ENCODE measurements at places on chromosomes 5 and 9.

- no peak for DNase-seq
These were observed 1137.4 kb upstream of the CDH18 start for GRCh38 chr5:21125238-21125983.

DNA sequence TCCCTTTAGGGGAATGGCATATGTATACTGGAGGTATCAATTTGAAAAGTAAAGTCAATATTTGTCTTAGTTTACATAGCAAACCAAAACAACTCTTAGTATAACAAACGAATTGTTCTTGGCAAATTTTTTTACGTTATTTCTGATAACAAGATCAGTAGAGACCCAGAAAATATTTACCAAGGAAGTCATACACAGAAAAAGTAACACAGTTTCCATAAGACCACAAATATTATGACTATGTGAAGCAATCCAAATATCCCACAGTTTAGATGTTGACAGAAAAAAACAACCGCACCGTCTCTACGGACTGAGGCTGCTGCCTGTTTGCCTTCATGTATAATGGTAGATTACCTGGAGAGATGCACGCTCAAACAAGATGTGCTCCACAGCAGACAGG lies 46.5 kb upstream of the DAPK1 start:
- DNase-seq, result no peak

DNA sequence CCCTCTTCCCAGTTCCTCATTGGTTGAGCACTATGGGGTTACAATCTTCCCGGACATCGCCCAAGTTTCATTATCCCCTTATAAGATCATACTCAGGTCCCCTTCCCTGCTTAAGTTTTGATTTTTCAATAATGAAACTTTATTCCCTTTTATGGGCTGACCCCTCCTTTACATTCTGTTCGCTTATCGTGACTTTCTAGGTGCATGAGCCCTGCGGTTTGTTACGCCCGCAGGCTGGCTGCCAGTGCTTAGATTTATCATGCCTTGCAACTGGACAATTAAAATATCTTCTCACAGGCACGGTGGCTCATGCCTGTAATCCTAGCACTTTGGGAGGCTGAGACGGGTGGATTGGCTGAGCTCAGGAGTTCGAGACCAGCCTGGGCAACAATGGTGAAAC lies 127.9 kb upstream of the FER start:
- no peak for DNase-seq

GRCh38 chr9:20898885-20899554 lies 132.4 kb downstream of the HACD4 start:
- no peak for DNase-seq

- no peak for DNase-seq
These were observed 654 bp downstream of the RANBP6 start for GRCh38 chr9:6014670-6015270.

- DNase-seq, result no peak
These were observed 340.2 kb downstream of the ARRDC3 start for GRCh38 chr5:91042936-91043255.

GRCh38 chr9:615756-616155 lies 225.7 kb upstream of the DMRT1 start:
- DNase-seq, result no peak

DNA sequence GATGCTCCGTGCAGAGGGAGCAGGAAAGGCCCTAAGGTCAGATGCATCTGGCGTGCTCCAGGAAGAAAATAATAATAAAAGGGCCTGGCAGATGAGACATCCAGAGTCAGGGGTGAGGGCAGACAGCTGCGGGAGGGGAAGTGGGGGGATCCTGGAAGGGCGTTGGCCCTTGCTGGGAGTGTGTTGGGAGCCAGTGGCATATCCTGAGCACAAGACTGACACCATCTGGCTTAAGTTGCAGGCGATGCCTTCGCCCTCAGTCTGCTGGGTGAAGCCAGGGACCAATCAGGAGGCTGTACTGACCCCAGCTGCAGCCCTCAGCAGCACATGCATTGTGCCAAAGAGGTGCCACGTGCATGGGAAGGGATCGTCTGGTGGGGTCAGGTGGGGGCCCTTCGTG lies 3.8 kb downstream of the OR2V2 start:
- DNase-seq, result no peak
